ENCODE measurements at places on chromosomes 7 and 10.

GRCh38 chr7:17384400-17384799 is 85.9 kb downstream of the AHR start:
- DNase-seq: no peak

DNA sequence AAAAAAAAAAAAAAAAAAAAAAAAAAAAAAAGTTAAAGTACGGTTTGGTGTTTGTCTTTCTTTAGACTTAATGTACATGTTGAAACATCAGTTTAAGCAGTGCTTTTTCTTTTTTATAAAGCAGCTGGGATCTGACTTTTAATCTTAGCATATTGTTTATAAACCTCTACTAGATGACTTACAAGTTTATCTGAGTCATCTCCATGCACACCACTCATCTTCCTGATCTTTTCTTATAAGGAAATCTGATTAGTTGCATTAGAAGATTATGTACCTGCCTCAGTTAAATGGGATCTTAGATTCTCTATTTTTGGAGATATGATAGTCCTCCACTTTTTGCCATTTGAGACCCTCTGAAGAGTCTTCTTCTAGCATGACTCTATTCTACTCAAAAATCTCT is 391.9 kb upstream of the LRGUK start:
- DNase-seq: no peak

- no peak for DNase-seq
Observed at GRCh38 chr7:91446819-91447218, 182.6 kb downstream of the FZD1 start.

DNA sequence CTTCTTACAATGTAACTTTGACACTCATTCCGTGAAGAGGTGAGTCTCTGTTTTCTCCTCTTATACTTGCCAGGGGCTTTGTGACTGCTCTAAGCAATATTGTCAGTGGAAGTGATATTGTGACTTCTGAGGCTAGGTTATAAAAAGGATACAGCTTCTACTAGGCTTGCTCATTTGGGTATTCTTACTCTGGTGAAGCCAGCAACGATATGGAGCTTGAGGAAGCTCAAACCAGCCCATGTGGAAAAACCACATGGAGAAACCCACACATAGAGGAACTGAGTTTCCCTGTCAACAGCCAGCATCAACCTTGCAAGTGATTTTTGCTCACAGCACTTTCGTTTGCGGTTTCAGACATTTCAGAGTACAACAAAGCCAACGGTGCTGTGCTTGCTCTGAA is 149.6 kb upstream of the SEMA3E start:
- DNase-seq: no peak

DNA sequence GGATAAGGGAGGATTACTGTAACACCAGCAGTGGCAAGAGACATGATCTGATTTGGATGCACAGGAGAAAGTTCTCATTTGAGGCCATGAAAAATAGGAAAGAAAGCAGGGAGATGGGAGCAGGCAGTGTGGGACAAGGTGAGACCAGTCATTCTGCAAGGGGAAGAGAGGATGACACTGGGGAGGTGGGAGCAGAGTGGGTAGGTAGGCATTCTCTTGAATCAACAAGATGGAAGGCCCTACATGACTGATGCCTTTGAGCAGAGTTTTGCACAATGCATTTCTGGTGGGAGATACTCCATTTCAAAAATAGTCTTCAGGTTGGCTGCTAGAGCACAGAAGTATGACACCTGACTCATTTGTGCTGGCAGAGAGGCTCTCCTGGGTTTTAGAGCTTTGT is 10.5 kb downstream of the RPS24 start:
- no peak for DNase-seq
